Left colon (tissue), 2 donors: ENCODE measurements at places on chromosomes 7 and 10. TPM values are rescaled to one million over a fixed set of nuclear protein-coding genes. Genes with fewer than 3 reads are reported as not detected.
A peak's percentile ranks its signal among the peaks of the same experiment; 100 is the strongest.

GRCh38 chr10:89741126-89741762 lies 39.9 kb downstream of the KIF20B start:
- no peak for DNase-seq

DNA sequence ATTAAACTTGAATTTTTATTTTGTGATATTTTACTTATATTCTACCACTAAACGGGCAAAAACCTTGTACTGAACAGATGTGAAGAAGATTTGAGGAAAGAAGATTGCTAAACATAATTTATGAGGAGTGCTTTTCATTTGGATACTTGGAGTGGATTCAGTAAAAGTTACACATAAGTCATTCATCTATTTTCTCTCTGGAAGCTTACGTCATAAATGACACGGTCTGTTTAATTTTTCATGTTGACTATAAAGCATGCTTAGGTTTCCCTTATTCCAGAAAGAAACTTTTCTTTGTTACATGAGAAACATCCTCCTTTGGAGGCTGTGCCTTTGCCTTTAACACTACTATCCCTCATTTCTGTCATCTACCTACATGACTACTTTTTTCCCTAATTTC lies 53.9 kb downstream of the TFEC start:
- no peak for DNase-seq

DNA sequence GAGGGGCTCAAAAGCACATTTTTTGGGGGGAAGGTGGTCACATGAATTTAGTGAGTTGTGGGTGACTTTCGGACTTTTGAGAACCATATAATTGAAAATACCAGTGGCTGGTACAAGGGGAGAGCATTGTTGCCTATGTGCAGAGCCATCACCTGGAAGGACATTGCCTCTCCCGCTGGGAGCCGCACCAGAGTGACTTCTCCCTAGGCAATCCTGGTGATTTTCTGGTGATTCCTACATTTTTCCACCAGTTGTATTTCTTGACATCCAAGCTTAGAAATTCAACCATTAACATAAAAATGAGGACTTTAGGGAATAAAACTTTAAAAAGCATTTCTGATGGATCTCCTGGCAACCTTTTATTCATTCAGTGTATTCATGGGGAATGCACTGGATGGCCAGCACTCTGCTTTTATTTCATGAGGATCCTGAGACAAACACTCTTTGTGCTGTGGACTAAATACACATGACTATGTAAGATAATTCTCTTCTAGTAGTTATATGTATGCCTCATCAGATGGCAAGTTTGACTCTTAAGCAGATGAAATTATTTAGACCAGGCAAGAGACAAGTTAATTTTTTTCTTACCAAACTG lies 41.8 kb upstream of the MKI67 start:
- DNase-seq: no peak

DNA sequence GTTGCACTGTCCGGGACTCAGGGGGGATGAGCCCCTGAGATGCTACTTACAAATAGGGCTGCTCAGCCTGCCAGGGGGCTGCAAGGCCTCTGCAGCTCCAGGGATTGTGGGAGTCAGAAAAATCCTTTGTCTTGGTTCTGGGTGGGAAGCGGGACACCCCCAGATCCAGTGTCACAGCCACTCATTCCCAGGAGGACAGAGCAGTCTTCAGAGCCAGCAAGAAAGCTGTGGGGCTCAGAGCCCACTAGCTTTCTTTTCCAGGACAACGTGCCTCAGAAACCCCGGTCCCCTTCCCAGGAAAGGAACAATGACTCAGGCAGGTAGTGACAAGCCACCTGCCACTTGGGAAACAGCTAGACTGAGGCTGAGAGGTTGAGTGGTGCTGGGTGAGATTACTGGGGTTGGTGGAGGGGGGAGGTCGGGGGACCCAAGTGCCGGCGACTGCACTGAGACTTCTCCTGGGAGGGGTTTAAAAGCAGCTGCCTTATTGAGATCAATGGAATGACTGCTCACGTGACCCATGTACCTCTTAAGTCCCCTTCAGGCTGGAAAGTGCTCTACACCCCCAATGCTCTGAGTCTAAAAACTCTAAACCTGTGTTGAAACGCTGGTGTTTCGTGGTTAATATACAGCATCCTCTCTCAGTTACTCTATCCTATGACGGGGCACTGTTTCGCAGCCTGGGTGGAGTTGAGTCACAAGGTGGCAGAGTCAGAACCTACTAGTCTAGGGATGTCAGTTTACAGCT lies 123.6 kb downstream of the UBE2H start:
- no peak for DNase-seq

- no peak for DNase-seq
Measured at GRCh38 chr7:92292981-92293380, 47.2 kb downstream of the ANKIB1 start.

DNA sequence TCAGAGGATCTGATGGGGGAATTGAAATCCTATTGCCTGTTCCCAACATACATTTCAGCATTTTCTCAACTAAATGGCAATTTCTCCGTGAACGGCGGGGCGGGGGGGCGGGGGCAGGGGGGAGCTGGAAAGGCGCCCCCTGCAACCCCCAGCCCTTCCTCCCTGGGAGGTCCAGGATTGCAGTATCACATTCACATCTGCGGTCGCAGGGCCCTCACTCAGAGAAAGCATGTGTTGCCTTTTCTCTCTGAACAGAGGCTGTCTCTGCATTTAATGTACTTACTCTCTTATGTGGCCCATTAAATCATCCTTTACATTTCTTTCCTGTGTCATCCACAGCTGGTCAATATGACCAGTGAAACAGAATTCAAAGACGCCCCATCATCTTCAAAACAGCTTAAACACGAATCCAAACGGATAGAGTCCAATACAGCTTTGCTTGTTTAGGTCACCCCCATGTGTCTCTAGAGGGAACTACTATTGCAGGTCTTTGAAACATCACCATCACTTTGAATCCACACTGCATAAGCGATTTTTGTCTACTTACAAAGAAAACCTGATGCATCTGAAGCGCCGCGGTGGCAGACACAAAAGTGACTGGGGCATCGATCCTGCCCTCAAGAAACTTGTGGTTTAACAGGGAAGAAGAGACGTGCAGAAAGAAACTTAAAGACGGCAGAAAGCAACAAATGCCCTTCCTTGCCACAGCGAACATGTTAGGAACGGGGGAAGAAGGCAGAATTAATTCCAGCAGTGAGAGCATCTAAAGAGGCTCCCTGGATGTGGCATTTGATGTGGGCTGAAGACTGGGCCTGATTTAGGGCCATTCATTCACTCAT lies 17.0 kb upstream of the ECHDC3 start:
- DNase-seq: no peak

DNA sequence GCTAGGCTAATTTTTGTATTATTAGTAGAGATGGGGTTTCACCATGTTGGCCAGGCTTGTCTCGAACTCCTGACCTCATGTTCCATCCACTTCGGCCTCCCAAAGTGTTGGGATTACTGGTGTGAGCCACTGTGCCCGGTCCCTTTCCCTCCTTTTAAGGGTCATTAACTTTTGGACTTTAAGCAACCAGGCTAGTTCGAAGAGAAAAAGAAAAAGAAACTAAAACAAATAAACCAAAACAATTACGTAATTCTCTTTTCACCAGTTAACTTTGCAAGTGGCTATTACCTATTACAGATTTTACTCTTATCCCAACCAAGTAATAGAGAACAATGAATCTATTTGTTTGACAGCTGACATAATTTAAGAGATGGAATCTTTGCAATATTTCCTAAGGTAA lies 72.8 kb upstream of the SEMA3C start:
- no peak for DNase-seq

GRCh38 chr7:117485118-117485620 lies 5.3 kb downstream of the CFTR start:
- no peak for DNase-seq

DNA sequence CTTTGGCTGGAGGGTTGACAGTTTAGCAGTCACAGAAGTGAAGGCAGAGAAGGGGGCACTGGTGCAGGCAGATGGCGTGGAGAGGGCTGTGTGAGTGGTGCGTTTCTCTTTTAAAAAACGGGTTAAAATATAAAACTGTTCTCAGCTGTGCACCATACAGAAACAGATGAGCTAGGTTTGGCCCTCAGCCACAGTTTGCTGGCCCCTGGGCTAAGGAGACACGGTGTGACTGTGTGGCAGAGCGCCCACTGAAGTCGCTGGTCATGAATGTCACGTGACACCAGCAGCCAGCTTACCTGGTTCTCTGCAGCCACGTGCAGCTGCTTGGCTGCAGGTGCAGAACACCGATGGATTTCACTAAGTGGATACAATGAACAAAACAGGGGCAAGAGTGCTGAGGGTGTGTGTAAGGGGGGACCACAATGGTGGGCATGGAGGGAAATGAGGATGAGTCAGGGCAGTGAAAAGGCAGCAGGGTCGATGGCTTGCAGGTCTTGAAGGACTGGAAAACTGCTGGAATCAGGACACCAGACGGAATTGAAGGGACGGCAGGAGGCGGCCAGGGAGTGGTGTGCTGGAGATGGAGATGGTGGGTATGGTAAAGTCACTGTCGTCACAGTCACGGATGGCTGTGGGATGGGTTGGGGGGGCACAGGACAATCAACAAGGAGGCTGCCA lies 7.4 kb downstream of the ZNF746 start:
- no peak for DNase-seq

- no peak for DNase-seq
Measured at GRCh38 chr7:81300753-81301152, 381.9 kb upstream of the SEMA3C start.

- DNase-seq: no peak
Measured at GRCh38 chr10:48819783-48820182, 119.9 kb downstream of the LRRC18 start.

- no peak for DNase-seq
Measured at GRCh38 chr7:21934808-21935207, 10.9 kb downstream of the CDCA7L start.

- DNase-seq: no peak
Measured at GRCh38 chr10:67550838-67551402, 145.1 kb downstream of the CTNNA3 start.

DNA sequence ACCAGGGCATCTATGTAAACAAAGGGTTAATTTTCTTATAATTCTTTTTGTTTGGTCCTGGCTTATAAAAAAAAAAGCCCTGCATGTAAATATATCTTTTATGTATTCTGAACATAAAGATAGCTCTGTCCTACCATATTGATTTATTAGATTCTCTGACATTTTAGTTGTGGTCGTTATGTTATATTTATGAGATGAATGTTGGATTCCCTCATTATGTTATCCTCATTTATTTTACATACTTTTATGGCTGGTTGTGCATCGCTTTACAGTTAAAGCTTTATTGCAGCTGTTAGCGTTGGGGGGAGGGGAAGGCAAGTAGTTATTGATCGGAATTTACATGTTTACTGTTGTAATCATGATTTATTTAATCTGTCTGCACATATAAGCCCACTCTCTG lies 431.5 kb downstream of the LRMDA start:
- DNase-seq: no peak

DNA sequence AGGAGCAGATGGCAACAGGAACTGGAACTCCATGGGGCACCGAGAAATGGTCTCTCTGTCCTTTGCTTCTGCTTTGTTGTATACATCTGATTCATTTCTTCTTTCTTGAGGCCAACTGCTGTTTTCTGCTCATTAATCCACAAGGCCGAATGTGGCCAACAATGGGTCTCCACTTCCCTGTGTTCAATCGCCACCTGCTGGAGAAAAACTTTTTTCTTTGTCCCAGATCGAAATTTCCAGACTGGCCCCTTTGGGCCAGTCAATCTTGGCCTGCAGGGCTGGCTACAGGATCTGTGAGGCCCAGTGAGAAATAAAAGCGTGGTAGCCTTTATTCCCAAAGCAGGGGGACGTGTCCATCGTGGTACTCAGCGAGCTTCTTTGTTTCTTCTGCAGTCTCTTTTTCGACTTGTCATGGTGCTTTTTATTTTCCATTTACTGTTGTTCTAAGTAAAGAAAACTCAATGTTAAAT lies 58.8 kb downstream of the PARP12 start:
- no peak for DNase-seq

- no peak for DNase-seq
Measured at GRCh38 chr7:26319636-26320035, 28.0 kb downstream of the SNX10 start.

DNA sequence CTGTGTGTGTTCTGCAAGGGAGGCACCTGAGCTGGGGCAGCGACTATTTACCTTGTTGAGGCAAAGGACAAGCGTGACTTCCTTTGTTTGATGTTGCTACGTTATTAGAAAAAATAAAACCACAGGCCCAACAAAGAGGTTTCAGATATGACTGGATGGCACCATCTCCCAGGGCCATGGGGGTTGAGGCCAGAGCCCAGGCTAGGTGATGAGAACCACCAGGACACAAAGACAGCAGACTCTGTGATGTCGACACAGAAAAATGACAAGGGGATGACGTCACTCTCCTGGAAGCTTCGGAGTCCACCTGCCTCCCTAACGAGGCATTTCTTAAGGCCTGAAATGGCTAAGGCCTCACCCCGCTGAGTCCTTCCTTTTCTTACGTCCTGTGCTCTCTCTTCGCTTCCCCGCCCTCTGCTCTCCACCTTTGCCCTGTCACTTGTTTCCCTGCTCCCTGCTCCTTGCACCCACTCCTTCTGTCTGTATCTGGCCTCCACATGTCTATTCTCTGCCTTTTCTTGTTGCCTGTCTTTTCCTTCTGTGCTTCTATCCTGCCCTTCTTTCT lies 83.0 kb upstream of the ADRB1 start:
- peak; percentile 80 for DNase-seq

DNA sequence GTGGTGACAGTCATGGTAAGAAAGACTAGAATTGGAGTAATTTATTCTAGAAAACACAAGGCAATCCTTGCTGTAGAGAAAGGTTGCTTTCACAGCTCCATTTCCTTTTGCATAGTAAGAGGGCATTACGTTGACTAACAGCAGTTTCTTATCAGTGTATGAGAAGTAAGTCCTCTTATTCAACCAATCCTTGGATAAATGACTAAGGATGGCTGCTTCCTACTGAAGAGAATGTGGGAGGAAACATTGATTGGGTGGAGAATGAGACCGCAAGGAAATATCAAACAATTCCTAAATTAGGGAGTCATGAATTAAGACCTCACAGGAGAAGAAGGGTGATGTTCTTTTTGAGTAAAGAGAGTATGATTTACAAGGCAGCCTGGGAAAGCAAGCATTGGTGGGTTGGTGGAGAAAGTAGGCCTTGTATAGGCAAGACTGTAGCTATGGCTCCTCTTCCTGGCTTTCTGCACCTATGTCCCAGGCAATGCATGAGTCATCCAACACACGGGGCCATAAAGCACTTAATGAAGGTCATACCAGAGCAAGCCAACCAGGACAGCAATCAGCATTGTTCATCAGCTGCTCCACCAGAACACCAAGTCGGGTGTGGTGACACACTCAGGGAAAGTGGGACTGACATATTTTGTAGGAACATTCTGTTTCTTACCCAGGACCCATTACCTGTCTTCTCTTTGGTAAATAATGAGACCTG lies 5.6 kb downstream of the MGAM start:
- no peak for DNase-seq

Gene PIK3CG
- 5.9 TPM for total RNA-seq

Gene CYREN
- 44.6 TPM for total RNA-seq

Gene MXI1
- total RNA-seq: 134 TPM

Gene CHN2
- total RNA-seq: 30.0 TPM

Gene GPR15LG
- total RNA-seq: 621 TPM

Gene ADAMTS14
- total RNA-seq: 2.1 TPM
